Hippocampal formation (tissue), 2 donors: ENCODE measurements at places on chromosomes 1 and 21.
A peak's percentile ranks its signal among the peaks of the same experiment; 100 is the strongest.

GRCh38 chr1:199463521-199464127, 563.9 kb upstream of the NR5A2 start:
- DNase-seq = no peak

DNA sequence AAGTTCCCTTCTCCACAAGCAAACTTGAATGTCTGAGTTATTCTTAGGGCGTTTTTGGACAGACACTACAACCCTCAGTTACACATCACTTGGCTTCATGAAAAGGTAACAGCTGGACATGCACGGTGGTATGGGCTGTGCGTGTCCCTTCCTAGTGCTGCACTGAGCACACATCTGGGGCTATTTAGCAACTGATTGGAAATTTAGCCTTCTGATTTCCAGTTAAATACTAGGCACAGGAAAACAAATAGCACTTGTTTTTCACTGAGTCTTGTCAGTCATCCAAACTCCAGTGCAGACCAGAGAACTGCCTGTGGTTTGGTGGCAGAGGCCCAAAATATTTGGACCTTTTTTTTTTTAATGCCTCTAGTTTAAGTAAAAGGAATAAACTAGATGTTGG, 134.7 kb downstream of the TGFBR3 start:
- peak; percentile 44 for DNase-seq

DNA sequence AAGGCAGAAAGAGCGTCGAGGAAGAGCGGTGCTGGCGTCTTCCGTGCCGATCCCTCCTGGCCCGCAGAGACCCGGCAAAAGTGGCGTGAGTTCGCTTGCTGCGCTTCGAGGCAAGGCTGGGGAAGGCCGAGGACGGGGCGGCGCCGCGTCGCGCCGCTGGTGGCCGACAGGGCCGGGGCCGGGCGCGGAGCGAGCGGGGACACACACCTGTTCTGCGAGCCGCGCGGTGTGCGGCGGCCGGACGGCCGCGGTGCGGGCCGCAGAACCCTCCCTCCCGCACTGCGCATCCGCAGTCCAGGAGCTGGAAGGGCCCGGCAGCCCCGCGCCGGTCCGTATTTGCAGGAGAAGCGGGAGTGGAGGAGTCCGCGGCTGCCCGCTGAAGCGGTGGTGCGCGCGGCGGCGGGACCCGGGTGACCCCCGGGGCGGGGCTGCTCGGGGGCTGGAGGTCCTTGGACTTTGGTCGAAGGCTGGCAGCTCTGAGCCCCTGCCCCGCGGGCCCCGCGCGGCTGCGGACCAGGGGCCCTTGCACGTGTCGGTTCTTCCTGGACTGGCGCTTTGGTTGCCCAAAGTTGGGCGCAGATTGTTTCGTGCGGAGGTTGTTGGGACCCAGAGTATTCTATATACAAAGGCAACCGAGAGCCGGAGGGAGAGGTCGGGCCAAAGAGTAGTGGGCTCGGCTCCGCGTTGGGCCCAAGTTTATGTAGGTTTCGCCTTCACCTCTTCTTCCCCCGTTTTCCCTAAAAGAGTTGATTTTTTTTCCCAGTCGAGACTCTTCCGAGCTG, 2.6 kb downstream of the RNF220 start:
- no peak for DNase-seq

- DNase-seq = no peak
Observed at GRCh38 chr1:244191581-244191980, 140.5 kb downstream of the ZBTB18 start.

DNA sequence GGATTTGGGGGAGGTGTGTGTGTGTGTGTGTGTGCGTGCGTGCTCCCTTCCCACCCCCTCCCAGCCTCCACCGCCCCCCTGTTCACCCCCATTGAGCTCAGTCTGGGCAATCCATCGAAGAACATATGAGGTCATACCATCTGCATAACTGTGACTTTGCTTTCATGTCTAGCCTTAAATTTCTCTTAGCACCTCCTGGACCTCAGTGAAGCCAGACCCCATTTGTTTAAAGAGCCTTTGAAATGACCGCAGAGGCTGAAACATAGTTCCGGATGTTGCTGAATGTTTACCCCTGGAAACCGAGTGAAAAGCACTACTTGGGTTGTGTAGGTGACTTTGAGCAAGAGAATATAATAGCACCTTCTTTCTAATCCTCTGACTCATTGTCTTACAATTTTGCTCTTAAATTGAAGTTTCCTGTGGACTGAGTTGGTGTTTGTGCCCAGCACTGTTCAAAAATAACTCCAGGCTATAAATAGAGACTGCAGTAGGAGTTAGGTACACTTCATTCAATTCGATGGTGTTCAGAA, 75.4 kb downstream of the UBE4B start:
- no peak for DNase-seq

DNA sequence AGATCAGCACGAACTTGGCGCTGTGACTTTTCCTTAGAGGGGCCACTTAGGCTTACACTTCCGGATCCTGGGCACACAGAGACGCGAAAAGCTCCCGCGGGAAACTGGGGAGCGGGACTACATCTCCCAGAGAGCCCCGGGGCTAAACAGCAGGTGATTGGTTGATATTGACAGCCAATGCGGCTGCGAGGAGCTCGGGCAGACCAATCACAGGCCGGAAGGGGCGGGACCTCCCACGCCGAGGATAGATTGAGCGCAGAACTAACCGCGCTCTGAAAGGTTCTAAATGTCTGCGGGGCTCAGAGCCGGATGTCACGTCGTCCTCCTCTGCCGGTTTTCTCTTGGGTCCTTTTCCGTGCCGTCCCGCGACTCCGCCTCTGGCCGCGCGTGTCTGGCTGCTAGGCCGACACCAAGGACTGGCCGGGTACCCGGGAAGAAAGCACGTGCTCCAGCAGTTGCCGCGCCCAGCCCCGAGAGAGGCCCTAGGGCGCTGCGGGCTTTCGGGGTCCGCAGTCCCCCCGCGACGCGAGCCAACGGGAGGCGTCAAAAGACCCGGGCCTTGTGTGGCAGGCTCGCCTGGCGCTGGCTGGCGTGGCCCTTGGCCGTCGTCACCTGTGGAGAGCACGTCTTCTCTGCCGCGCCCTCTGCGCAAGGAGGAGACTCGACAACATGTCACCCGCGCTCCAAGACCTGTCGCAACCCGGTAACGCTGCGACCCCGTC, at the start of gene MTR:
MTR (plus strand) TSS at position 258 of the 722 bp plus-strand sequence; CDS start at position 670, 412 bp downstream.
- peak; percentile 95 for DNase-seq

DNA sequence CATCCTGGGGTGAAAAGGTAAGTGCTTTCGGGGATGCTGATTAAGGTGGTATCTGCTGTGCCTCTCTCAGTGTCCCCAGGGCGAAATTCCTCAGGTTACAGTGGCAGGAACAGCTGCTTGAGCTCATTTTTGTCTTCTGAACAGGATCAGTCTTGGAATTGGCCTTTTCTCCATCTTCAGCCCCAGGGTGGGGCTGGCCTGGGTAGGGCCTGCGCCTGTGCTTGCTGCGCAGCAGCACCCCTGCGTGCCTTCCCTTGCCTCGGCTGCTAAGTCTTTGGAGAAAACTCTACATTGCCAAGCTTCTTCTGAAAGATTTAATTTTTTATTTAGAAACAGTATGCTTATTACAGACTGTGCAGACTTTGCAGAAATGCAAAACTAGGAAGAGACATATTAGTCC, 41.7 kb downstream of the ADARB1 start:
- DNase-seq = no peak

DNA sequence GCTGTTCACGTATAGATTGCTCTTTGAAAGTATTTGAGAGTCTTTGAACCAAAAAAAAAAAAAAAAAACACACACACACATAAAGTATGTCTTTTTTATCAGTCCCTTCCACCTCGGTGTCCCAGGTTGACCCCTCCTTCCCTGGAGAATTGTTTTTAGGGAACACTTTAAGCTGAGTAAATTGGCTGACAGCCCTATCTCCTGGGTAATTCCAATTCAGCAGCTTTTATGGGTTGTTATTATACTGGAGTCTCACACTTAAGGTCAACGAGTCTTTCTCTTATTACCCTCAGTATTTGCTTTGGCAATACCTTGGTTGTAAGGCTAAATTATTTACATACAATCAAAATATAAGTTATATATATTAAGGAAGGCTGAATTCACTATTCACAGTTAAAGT, 69.4 kb downstream of the SLC30A10 start:
- no peak for DNase-seq

DNA sequence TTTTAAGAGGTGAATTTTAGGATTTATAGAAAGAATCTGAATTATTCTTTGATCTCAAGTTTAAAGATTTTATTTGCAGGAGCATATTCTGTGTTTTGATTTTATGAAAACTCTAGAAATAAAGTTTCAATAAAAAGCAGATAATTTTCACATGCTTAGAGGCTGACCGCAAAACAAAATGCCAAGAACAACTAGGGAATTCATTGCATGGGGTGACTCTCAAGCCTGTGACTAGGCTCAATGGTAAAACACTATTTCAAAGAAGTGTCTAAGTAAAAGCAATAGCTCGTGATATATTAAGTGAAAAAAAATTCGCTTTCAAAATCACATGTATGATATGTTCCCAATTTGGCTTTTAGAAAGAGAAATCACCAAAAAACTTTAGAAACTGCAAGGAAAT, 49.6 kb downstream of the RPL5 start:
- DNase-seq = no peak

GRCh38 chr1:183620311-183620710, 15.3 kb downstream of the ARPC5 start:
- DNase-seq = no peak

DNA sequence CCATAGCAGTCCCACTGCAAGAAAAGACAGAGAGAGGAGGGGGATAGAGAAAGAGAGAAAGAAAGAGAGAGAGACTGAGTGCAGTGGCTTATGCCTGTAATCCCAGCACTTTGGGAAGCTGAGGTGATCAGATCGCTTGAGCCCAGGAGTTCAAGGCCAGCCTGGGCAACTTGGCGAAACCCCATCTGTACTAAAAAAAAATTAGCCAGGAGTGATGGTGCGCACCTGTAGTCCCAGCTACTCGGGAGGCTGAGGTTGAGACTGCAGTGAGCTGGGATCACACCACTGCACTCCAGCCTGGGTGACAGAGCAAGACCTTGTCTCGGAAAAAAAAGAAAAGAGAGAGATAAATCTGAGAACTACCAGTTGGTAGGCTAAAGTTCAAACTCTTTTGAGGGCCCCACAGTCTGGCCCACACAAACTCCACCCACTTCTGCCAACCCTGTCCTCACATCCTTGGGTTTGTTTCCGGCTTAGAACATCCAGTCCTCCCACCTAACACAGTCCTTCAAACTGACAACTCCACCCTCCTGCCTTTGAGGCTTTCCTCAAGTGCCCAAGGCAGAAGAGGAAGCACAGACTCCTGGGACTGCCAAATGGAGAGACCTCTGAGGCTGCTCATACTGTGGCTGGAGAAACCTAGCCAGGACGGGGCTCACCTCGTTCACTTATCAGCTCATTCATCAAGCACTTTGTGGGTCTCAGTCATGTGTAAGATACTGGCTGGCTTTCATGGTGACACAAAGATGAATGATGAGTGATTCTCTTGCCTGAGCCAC, 20.1 kb downstream of the TFAP2E start:
- DNase-seq = no peak

DNA sequence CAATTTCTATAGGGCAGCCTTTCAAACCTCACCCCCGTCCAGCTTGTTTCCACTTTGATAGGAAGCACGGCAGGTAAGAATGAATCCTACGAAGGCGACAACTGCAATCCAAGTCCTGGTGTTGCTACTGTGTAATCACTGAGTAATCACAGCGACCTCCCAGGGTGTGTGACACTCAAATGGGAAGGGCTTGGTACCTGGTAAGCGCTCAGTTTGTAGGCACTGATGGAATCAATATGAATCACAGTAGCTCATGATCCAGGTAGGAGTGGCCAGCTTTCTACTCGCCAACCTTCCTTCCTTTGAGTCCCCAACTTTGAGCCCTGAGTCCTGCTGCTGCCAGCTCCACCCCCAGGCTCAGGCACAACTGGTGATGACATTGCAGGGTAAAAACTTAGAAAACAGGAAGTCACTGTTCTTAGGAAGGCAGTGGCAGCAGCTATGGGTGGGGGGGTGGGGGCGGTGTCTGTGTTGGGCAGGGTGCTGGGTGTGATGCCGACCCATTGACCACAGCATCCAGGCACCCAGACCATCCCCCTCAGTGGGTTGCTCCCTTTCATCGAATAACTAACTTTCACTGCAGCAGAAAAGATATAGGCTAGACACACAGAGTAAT, 70.7 kb downstream of the CD247 start:
- no peak for DNase-seq

DNA sequence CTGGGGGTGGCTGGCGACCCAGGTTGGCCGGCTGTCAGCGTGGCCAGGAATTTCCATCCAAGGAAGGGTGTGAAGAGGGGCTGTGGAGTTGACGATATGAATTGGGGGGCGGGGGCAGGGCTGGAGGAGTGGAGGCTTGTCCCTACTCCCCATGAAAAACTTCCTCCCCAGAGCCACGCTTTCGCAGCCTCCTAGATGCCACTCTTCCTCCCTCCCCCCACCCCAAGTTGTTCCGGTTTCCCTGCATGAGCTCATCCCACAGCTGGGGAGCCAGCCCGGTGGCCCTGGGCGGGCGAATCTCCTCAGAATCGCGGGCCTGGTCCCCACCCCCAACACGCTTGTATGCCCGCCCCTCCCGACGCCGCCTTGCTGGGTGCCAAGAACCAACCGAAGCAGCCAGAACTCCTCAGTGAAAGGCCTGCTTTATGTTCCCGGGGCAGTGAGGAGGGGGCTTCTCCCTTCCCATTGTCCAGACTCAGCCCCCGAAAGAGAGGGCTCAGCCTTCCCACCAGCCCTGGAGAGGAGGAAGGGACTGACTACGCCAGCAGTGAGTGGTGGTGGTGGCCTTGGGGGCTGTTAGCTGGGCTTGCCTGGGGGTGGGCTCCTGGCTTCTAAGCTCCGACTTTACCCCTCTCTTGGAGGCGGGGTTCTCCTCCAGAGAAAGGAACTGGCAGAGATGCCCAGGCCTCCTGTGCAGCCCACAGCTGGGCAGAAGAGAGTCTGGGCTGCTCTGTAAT, 1.8 kb upstream of the CSMD2 start:
- DNase-seq = peak; percentile 86

DNA sequence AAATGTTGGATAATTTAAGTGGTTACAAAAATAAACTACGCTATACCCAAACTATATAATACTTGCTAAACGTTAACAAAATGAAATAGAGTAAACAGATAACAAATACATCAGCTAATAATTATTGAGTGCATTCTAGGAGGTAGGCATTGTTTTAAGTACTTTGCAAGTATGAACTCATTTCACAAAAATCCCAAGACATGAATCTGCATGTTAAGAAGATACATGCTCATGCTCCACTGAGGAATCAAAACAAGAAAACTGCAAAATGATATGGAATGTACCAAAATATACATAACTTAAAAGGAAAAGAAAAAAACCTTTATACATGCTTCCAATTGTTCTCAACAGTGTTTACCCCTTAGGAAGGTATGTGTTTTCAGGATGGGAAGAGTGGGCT, 2.5 kb downstream of the FRRS1 start:
- DNase-seq = no peak

- DNase-seq = peak; percentile 97
Observed at GRCh38 chr1:160062230-160062532, 7.8 kb downstream of the KCNJ10 start.

GRCh38 chr1:247627951-247628350, 22.6 kb downstream of the OR2G3 start:
- no peak for DNase-seq

DNA sequence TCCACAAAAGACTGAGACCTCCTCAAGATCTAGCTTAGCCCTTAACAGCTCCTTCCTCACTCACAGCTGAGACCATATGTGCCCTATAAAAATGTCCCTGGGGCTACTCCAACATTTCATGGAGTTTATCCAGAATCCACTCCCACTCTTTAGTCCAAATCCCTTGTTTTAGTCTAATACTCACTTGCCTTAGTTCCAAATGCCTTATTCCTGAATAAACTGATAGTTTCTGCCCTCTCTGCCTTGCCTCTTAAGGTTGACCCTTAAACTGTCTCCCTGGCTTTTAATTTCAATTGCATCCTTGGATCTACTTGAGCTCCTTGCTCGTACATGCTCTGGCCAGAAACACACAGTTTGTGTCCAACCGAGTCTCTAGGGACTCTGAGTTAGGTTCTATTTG, 47.3 kb upstream of the LYPLAL1 start:
- no peak for DNase-seq

GRCh38 chr1:68046885-68047658, 3.4 kb downstream of the DIRAS3 start:
- no peak for DNase-seq
